ENCODE measurements at places on chromosomes 3 and 15.

GRCh38 chr3:150117076-150117475, 146.4 kb upstream of the PFN2 start:
- no peak for DNase-seq

GRCh38 chr3:185822221-185823000, 2.4 kb downstream of the IGF2BP2 start:
- DNase-seq, result no peak

DNA sequence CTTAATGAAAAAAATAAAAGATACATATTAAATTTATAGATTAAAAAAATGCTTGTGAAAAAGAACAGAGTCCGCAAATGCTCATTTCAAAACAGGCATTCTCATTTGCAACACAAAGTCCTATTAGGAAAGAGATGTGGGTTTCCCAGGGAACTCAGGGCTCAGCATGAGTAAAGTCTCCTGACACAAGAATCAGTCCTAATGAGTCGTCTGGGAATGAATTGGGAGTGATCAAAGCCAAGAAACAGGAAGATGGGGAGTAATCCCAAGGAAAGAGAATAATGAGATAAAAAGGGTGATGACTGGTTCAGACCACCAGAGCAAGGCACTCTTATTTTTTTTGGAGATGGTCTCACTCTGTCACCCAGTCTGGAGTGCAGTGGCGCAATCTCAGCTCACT, 443.7 kb downstream of the NR2F2 start:
- DNase-seq, result no peak

GRCh38 chr3:3065876-3066275, 44.3 kb downstream of the IL5RA start:
- DNase-seq, result no peak

- no peak for DNase-seq
These were observed 95.0 kb downstream of the THRB start for GRCh38 chr3:24399614-24400013.

DNA sequence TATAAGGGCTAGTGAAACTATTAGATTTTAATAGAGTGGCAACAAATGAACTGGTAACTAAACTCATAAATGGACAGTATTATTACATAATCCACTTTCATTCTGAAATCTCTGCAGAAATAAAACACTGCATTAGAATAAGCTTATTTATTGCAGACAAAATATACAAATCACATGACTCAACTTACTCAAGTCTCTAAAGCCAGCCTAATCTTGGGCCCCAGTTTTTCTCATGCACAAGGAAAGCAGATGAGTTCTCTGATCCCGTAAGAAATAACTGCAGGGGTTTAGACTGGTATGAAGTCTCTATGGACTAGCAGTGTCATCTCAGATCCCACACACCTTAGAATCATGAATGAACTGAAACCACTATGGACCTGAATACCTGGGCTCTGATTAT, 5.8 kb downstream of the DLG1 start:
- no peak for DNase-seq

DNA sequence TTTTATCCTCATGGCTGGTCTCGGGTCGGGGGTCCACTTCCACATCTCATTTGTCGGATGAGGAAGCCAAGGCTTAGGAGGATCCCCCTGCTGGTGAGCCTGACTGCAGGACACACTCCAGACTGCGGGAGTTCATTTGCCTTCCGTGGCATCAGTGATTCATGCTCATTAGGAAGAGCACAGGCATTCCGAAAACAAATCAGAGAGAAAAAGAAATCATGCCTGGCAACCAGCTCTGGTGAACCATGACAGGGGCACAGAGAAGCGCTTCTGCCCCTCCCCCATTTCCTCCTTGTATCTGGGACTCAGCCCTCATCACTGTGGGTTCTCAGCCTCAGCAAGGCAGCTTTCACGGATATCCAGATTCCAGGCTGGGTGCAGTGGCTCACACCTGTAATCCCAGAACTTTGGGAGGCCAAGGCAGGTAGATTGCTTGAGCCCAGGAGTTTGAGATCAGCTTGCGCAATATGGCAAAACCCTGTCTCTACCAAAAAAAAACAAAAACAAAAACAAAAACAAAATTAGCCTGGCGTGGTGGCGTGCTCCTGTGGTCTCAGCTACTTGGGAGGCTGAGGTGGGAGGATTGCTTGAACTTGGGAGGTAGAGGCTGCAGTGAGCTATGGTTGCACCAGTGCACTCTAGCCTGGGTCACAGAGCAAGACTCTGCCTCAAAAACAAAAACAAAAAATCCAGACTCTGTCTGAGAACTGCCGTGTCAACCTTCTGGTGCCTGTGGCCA, 28.4 kb downstream of the IRAK2 start:
- DNase-seq, result no peak

DNA sequence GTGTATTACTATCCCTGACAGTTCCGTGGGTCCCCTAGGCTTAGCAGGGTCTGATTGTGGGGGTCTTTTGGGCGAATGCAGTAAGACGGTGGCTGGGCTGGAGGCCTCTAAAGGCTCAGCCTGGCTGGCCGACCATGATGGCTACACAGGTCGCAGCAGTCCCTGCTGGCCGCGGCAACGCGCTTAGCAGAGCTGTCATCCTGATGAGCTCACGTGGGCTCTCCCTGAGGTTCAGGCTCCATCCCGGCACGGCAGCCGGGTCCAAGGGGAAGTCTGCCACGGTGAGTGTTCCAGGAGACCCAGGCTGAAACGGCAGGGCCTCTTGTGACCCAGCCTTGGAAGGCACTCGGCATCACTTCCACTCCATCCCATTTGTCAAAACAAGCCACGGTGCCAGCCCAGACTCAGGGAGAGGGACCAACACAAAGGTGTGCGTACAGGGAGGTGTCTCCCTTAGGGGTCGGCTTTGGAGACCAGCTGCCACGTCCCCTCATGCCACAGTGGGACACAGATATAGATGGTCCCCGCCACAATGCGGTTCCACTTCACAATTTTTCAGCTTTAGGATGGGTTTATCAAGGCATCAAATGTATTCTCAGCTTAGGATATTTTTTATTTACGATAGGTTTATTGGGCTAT, 101.8 kb downstream of the XXYLT1 start:
- no peak for DNase-seq

DNA sequence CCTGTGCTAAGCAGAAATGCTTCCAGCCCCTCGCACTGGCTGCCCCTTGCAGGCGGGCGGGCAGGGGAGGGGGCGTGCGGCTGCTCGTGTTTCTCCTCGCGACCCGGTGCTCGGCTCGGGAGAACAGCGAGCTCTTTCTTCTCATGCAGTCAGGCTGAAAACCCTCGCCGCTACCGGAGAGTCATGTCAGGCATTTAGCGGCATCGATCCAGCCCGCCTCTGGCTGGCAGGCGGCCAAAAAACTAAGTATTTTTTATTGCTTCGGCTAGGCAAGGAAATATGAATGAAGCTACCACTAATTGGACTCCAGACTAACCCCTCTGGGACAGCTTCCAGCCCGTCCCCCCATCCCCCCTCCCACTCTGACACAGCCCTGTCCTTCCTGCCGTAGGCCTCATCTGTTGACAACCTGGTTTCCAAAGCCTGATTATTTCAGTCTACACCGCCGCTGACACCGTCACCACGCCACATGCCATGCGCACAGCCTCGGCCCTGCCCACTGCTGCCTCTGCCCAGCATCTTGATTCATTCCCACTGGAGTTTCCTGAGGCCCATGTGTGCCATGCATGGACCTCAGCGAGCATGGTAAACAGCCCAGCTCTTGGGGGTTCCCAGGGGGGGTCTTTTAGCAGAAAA, 35.3 kb downstream of the TLE3 start:
- no peak for DNase-seq

GRCh38 chr3:56915966-56916586, 114.3 kb upstream of the ARHGEF3 start:
- peak; percentile 49 for DNase-seq

DNA sequence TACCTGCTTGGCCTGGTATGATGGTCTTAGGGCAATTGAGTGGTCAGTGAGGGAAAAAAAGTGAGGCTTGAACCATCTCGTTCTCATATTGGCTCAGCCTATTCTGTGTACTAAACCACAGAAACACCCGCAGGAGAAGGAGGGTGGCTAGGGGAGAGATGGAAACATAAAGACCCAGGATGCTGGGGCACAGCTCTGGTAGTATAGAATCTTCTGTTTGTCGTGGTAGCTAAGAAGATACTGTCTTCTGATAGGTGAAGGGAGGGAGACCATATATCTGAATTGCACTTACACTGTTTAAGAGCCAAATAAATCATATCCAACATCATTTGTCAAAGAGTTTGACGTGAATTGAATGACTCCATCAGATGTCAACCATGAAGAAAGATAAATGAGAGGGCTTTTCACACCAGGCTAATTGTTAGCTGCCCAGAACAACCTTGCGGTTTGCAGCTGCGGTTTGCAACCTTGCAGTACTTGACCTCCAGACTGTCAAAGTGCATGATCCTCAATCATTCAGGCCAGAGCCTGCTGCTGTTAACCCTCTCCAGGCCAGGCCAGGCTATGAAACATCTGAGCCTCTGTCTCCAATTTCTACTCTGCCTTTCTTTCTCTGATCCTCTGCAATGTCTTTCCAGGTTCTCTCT, 40.9 kb upstream of the PIK3R4 start:
- no peak for DNase-seq

- DNase-seq, result no peak
These were observed 247.7 kb downstream of the VGLL3 start for GRCh38 chr3:86743233-86743632.

- DNase-seq, result no peak
These were observed 148.5 kb upstream of the ICE2 start for GRCh38 chr15:60627298-60627943.

- DNase-seq, result no peak
These were observed 56.4 kb downstream of the CGGBP1 start for GRCh38 chr3:88002448-88002847.

- no peak for DNase-seq
These were observed 545.5 kb downstream of the NAALADL2 start for GRCh38 chr3:175404621-175405020.

DNA sequence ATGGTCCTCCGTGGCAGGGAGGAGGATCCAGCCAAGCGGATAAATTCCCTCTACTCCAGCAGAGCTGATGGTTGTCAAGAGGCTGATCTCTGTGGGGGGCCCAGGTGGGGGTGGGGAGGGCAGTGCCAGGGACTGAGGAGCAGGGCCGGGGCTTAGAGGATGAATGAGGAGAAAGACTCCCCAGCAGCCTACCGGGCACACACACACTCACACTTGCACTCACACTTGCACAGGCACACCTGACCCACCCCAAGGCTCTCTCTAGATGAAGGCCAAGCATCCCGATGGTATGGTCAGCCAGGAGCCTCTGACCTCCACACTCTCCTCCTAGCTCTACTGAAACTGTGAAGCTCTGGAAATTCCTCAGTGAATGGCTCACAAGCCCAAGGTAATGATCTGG, 131.3 kb upstream of the PRR20G start:
- DNase-seq, result no peak

DNA sequence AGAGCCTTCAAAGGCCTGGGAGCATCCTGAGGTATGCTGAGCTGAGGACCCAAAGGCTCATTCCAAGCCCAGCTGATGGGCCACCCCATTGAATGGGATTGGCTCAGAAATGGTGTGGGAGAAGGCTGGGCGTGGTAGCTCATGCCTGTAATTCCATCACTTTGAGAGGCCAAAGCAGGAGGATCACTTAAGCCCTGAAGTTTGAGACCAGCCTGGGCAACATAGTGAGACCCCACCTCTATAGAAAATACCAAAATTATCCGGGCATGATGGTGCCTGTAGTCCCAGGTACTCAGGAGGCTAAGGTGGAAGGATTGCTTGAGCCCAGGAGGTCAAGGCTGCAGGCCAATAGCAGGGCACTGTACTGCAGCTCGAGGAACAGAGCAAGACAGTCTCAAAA, 43.8 kb upstream of the ADAMTSL3 start:
- DNase-seq, result no peak

GRCh38 chr3:18575573-18575972, 150.4 kb upstream of the SATB1 start:
- DNase-seq, result no peak

DNA sequence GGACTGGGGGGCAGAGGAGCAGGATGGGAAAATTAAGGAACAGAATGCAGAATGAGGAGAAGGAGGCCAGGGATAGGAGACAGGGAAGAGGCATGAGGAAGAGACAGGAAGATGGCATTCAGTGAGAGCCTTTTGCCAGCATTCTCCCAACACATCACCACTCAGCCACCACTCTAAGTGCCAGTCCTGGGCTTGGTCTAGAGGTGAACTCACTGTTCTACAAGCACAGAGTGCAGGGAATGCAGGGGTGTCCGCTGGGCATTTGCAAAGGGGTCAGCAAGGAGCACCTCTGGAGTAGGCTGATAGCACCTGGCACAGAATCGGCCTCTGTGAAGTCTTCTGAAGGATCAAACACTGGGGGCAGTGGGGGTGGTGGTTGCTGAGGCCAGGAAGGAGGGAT, 14.6 kb upstream of the IGDCC3 start:
- no peak for DNase-seq

DNA sequence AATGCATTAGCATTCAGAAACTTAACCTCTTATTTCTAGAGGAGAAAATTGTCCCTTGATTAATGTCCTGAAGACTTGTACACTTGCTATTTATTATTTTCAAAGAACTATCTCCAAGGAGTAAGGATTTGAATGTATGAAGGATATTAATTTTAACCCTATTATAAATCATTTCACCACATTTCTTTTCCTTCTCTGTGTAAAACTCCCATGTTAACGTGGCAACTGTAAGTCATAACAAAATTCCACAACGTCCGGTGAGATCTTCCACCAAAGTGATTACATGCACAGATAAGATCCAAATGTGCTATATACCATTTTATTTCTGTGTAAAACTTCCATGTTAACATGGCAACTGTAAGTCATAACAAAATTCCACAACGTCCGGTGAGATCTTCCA, 229.1 kb upstream of the ARHGEF26 start:
- no peak for DNase-seq

DNA sequence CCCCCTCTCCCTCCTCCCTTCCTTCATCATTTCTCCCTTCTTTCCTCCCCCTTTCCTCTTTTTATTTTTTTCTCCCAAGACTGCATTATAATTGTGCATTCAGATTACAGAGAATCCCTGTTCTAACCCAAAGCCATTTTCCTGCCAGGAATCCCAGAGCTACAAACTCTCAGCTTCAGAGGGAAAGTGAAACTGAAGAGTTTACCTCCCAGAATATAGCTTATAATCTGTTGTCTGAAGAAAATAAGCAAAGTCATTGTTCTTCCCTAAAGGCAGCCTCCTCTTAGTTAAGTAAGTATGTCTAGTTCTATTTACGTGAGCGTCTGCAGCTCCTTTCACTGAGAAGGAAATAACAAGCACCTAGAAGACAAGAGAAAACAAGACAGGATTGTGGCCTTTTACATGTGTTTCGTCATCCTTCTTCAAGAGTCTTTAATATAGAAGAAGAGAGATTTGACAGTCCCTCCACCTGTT, 97.2 kb downstream of the CHST2 start:
- no peak for DNase-seq

GRCh38 chr3:127252446-127252845, 35.4 kb downstream of the PRR20G start:
- DNase-seq, result no peak

- peak; percentile 56 for DNase-seq
These were observed 70.7 kb downstream of the SLC12A8 start for GRCh38 chr3:125141596-125142419.

GRCh38 chr3:52308308-52308707, 7.8 kb upstream of the DNAH1 start:
- no peak for DNase-seq

GRCh38 chr3:12994357-12994606, 78.9 kb downstream of the IQSEC1 start:
- no peak for DNase-seq

GRCh38 chr15:74123131-74123429, 7.3 kb upstream of the ISLR2 start:
- no peak for DNase-seq

GRCh38 chr15:85937661-85938060, 142.0 kb upstream of the AGBL1 start:
- no peak for DNase-seq

- DNase-seq, result no peak
These were observed 7.2 kb downstream of the TMOD2 start for GRCh38 chr15:51758645-51759044.

GRCh38 chr3:8963137-8963853, at the start of gene RAD18:
TSS of gene RAD18 (minus strand) at chr3:8963472. CDS start at chr3:8963385, 87 bp downstream.
- peak; percentile 85 for DNase-seq

All from activated gamma-delta T cell treated with anti-CD3 and anti-CD28 coated beads, Interleukin-2, amount 50 U/mL, for 16 hours (primary cell).